ENCODE measurements at places on chromosomes 4 and X.

GRCh38 chr4:127632420-127633403 is at the start of gene INTU:
Gene INTU (plus strand): TSS chr4:127632957. CDS start chr4:127633035, 78 bp downstream.
- DNase-seq: no peak

DNA sequence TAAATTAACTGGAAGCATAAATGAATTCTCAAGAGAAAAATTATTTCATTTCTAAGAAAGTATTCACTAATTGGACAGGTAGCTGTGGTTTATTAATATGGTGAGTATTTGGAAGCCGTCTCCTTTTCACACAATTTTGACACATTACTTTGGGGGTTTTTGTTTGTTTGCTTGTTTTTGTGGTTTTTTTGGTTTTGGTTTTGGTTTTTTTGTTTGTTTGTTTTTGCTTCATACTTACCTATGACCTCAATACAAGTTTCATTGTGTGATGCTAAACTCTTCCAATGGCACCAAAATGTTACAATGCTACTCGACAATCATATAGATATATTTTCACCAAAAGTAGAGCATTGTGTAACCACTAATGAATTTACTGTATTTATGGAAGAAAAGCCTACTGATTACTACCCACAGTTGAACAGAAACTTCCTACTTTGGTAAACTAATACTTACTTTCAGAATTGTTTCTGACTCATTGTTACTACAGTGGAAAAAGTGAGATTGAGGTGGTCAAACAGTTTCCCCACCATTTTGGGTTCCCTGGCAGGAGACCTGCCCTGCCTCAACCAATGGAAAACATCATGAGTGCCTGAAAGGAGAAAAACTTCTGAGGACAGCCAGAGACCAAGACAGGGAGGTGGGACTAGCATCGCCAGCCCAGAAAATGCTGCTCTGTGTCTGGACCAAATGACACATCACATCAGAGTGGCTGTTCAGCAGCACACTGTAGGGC is 443.1 kb downstream of the HNRNPD start:
- no peak for DNase-seq

DNA sequence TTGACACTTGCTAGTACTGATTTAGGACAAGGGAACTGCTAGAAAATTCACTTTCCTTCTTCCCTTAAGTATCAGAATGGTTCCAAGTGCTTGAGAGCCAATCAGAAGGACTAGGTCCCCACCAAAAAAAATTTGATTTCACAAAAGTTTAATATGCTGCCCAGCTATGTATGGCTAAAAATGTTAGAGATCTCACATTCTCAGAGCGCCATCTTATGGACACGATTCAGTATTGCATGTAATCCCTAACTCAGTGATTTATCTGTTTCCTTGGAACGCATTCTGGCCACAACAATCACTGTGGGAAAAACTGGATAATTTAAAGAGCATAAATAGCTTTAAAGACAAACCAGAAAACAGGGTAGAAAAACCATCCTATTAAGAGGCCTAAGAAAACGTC is 255.1 kb upstream of the GPC4 start:
- no peak for DNase-seq

GRCh38 chrX:43822014-43822413 is 60.2 kb downstream of the MAOB start:
- no peak for DNase-seq

- no peak for DNase-seq
These were observed 131.8 kb downstream of the AFF1 start for GRCh38 chr4:87066403-87067123.

GRCh38 chr4:169189372-169189771 is 81.4 kb downstream of the SH3RF1 start:
- DNase-seq: no peak

GRCh38 chrX:17587366-17587765 is 149.9 kb upstream of the SCML1 start:
- no peak for DNase-seq

GRCh38 chr4:122588453-122589238 is 32.2 kb downstream of the IL21 start:
- no peak for DNase-seq
